Ascending aorta (tissue), 2 donors: ENCODE measurements at places on chromosomes 2 and 18.

- no peak for DNase-seq
Measured at GRCh38 chr2:234111523-234111922, 61.0 kb downstream of the SPP2 start.

DNA sequence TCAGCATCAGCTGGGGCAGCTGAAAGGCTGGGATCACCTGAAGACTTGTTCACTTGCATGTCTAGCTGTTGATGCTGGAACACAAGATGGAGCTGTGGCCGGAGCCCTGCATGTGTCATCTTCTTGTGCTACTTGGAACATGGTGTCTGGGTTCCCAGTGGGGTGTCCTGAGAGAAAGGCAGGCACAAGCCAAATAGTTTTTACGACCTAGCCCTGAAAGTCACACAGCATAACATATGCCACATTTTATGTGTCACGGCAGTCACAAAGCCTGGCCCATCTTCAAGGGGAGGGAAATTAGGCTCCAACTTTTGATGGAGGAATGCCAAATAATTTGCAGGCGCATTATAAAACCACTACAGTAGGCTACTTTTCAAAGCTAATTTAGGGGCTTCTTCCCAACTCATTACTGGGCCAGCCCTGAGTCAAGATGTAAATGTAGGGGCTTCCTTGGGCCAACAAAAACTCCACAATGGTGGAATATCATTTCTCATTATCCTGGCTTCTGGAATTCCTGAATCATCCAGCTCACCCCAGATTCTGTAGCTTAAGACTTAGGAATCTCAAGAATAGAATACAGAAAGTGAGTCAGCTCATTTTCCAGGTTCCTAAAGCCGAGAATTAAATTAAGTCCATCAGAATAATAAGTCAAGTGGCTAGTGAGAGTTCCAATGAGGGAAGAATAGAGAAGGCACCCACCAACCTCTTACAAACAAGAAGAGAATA is 543.0 kb downstream of the TNS1 start:
- no peak for DNase-seq

- DNase-seq, result no peak
Measured at GRCh38 chr2:109155553-109156451, 26.8 kb downstream of the SH3RF3 start.

GRCh38 chr2:154855138-154855537 is 156.6 kb downstream of the KCNJ3 start:
- DNase-seq, result no peak

- DNase-seq, result no peak
Measured at GRCh38 chr2:33273479-33273878, 203.0 kb upstream of the RASGRP3 start.
